Ascending aorta (tissue), 2 donors: ENCODE measurements at places on chromosomes 12 and 14.

DNA sequence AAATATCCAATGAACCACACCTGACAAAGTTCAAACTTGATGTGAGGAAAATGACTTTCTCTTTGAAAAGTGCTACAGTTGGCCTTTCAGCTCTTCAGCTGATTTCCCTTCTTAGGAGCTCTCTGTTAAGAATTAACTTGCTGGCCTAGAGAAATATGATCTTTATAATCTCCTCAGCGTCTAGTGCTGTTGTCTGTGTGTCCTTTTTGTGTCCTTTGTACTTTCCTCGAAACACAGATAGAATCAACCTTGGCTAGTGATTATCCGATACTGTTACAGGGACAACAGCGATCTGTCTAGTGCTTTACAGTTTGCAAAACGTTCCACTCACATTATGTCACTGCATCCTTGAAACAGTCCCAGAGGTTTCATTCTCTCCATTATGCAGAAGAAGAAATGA lies 162.8 kb upstream of the RMST start:
- no peak for DNase-seq

DNA sequence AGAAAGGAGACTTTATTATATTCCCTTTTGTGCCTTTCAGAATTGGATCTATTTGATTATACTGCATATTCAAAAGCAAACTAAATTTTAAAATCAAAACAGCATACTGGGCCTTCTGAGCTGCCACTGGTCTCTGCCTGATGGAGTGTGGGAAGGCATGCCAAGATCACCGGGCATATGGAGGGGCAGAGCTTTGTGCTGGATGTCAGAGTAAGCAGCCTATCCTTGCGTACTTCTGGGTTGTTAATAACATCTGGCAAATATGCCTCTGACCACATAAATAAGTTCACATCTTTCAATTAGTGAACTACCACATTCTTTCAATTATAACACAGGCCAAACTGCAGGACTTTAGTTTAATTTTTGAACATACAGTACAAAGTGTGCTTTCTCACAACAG lies 18.3 kb downstream of the MLH3 start:
- no peak for DNase-seq

- no peak for DNase-seq
Measured at GRCh38 chr14:57382283-57382682, 8.1 kb upstream of the NAA30 start.

- no peak for DNase-seq
Measured at GRCh38 chr14:35406506-35407305, 2.2 kb upstream of the NFKBIA start.

DNA sequence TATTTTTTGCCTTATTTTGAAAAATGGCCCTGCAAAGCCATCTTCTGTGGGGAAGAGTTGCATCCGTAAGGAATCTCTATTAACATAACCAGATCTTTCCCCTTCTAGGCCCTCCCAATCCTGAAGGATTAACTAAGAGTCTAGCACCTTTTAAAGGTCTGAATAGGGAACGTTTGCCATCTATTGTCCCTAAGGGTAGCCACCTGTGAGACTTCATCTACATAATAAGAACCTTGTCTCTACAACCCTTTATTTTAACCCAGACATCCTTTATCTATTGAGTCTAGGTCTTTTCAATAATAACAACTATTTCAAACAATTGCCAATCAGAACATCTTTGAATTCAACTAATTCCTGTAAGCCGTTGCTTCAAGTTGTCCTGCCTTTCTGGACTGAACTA lies 4.4 kb downstream of the EDDM3B start:
- no peak for DNase-seq

DNA sequence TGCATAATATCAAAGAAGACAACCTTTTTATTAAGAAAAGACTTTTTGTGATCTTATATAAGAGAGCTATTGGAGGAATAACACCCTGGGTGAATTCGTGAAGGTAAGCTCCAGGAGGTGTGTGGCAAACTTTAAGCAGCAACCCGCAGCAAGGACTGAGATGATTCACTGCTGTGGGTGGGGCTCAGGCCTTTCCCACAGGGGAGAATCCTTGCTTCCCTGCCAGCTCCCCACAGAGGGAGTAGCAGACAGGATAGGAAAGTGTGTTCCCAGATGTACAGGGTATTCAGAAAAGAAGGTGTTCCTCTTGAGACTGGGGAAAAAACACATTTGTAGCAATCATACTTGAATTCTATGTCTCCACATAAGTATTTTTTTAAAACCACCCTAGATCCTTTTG lies 9.2 kb downstream of the NDUFA12 start:
- no peak for DNase-seq

DNA sequence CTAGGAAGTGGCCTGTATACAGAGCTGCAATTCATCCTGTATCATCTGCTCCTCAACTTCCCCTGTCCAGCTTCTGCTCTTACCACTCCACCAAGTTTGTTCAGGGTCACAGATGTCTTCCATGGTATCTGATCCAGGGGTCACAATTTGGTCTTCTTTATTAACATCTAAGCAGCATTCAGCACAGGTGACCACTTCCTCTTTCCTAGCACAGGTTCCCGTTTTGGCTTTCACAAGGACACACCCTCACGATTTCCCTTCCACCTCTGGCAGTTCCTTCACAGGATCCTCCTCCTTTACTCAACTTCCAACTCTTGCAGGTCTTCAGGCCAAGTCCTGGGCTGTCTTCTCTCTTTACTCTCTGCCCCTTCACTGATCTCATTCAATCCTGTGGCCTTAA lies 93.6 kb downstream of the TTC7B start:
- no peak for DNase-seq

DNA sequence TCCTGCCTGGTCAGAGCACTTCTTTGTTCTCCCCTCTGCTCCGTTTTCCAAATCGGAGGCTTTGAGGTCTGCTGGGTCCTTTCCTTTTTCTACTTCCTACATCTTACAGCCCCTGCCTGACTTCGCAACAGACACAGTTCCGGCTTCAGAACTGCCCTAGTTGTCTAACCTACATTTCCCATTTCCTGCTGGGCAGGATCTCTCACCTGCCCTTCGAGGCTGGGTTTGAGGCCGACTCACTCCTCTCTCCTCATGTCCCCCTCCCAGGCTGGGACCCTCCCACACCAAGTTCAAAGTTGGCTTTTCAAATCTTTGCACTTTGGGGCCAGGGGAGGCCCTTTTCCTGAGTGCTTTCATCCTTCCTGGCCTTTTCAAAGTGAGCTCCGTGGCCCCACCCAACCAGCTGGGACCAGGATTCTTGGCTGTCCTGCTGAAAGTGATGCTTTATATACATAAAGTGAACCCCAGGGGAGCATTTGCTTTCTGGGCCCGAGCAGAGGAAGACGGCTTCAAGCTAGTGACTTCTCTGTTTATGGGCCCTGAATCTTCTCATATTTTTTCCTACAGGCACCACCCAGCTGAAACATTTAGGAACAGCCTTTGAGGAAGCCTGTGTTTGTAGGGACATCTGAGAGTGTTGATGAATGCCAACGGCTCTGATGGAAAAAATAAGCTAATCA lies 281.0 kb upstream of the CRY1 start:
- no peak for DNase-seq

DNA sequence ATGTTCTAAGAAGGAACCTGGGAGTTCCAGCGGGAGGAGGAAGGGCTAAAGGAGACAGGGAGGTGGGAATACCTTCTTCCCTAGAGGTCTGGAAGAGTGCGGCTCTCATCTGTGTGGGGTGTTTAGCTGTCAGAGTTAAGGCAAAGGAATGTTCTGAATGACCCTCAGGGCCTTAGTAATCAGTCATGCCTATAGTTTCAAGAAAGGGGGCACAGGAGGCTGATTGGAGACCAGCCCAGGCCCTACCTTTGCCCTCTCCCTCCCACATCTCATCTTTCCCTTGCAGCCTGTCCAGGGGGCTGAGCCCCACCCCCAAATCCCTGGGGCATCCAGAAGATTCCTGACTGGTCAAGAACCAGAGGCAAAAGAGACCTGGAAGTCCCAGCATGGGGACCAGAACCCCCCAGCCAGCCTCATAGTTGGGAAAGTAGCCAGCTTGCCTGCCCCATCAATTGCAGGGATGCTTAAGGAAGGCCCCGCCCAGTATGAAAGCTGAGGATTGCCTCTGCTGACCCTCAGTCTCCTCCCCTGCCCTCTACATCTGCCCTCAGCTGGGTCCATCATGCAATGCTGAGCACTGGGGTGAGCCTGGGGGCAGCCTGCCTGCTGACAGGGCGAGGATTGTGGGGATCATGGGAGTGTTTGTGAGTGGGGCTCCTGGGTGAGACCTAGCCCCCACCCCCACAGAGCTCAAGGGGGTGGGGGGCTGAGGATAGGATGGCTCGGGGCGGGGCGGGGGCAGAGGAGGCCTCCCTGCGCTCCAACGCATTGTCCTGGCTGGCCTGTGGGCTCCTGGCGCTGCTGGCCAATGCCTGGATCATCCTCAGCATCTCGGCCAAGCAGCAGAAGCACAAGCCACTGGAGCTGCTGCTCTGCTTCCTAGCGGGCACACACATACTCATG lies 1.8 kb downstream of the GPR162 start:
- DNase-seq: no peak

GRCh38 chr12:29103539-29103974 lies 45.5 kb upstream of the FAR2 start:
- DNase-seq: no peak

DNA sequence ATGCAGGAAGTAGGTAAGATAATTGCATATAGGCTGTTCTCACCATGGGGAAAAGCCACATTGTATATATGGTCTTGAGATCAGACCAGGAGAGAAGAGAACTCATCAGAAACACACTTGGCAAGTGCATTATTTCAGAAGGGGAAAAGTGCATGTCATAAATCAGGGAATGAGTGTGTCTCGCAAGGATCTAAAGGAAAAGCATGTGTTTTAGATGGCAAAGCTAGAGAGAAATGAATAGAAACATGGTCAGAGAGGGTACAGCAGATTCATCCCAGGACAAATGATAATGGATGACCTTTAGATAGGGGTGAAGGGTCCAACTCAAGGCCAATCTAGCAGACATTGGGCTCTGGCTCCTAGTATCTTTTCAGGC lies 230.2 kb upstream of the NAV3 start:
- DNase-seq: no peak

DNA sequence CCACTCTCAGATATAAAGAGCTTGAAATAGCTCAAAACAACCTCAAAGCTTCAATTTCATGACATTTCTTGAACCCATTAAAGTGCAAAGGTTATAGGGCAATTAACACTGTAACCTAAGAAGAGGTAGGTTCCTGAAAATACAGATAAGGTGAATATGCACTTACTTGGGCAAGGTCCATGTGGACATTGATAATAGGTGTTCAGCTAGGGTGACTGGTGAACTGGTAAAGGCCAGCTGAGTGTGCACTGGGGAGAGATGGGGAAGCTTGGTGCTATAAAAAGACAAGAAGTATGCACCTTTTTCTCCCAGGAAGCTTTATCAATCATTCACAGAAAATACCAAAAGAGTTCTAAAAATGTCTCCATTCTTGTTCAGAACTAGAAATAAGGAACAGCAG lies 418.6 kb downstream of the SLC16A7 start:
- no peak for DNase-seq

- DNase-seq: no peak
Measured at GRCh38 chr12:124232654-124232987, 62.3 kb upstream of the RFLNA start.

DNA sequence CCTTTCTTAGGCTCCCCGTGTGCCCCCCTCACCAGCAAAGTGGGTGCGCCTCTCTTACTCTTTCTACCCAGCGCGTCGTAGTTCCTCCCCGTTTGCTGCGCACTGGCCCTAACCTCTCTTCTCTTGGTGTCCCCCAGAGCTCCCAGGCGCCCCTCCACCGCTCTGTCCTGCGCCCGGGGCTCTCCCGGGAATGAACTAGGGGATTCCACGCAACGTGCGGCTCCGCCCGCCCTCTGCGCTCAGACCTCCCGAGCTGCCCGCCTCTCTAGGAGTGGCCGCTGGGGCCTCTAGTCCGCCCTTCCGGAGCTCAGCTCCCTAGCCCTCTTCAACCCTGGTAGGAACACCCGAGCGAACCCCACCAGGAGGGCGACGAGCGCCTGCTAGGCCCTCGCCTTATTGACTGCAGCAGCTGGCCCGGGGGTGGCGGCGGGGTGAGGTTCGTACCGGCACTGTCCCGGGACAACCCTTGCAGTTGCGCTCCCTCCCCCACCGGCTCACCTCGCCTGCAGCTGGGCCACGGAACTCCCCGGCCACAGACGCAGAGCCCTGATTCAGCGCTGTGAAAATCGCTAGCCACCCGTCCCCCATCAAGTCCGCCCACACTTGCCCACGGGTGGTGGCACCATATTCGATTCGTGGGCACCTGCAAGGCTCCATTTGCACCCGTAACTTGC lies 1.3 kb downstream of the TMEM233 start:
- no peak for DNase-seq

- no peak for DNase-seq
Measured at GRCh38 chr14:64573109-64573508, 23.3 kb downstream of the PPP1R36 start.

DNA sequence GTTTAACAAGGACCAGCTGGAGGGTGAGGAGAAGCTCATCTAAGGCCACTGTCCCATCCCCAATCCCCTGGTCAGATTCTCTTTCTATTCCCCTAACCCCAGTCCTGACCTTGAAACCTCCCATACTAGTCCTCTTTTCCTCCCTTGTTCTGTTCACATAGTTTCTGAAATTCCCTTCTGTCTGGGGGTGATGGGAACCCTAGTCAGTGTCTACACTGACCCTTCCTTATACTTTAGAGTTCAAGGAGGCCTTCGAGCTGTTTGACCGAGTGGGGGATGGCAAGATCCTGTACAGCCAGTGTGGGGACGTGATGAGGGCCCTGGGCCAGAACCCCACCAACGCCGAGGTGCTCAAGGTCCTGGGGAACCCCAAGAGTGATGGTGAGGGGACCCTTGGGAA lies 2.4 kb downstream of the MYL6B start:
- no peak for DNase-seq

- DNase-seq: no peak
Measured at GRCh38 chr14:82421286-82421685, 887.6 kb upstream of the SEL1L start.

- no peak for DNase-seq
Measured at GRCh38 chr12:1836854-1837421, 16.6 kb downstream of the LRTM2 start.

DNA sequence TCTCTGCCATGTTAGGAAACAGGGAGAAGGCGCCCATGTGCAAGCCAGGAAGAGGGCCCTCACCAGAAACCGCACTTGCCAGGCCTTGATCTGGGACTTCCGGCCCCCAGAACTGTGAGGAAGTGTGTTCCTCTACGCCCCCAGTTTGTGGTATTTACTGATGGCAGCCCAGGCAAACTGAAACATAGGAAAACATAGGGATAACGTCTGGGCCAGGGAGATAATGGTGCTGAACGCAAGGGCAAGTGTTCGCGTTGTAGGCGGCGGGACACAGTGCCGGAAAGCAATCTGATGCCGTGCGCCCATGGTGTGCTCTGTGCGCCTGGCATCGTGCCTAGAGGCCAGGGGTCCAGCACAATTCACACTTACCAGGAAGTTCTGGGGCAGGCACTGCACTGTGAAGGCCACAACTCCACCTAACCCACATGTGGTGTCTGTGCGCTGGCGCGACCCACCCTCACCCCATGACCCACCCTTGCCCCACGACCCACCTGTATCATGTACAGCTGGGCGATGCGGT lies 53.6 kb downstream of the ARL6IP4 start:
- DNase-seq: no peak

- no peak for DNase-seq
Measured at GRCh38 chr14:75213172-75213571, 36.8 kb upstream of the TMED10 start.
